ENCODE measurements at places on chromosomes 1 and 21.

DNA sequence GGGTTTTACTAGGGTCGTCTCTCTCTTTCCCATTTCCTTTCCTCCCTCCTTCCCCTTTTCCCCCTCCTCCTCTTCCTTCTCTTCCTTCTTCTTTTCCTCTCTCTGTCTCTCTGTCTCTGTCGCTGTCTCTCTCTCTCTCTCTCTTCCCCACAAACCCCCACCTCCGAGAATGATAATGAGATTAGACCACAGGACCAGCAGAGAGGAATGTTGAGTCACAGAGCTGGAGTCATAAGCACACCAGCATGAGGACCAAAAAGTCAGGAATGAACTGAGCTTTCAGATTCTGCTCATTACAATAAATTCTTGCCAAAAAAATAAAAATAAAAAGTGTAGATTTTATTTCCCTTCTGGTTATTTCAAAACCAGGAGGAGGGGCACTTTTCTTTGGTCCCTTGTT, 377.4 kb downstream of the LTN1 start:
- DNase-seq = no peak

DNA sequence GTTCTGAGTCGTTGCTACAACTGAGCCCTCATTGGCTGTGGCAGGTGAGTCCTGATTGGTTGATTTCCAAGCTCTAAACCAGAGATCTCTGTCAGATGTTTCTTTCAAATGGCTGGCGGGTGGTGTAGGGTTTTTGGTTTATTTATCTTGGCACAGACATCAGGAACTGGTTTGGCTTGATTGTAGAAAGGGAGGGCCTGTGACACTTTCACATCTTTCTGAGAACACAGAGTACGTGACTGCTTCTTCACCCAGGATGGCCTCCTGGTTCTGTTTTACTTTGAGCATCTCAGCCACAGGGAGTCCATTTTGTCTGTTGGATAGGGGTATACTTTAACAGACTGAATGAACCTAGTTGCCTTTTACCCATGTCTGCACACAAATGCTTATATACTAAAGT, 89.4 kb upstream of the GPR52 start:
- DNase-seq = no peak

GRCh38 chr21:16522548-16522947, 792.8 kb downstream of the USP25 start:
- DNase-seq = no peak

DNA sequence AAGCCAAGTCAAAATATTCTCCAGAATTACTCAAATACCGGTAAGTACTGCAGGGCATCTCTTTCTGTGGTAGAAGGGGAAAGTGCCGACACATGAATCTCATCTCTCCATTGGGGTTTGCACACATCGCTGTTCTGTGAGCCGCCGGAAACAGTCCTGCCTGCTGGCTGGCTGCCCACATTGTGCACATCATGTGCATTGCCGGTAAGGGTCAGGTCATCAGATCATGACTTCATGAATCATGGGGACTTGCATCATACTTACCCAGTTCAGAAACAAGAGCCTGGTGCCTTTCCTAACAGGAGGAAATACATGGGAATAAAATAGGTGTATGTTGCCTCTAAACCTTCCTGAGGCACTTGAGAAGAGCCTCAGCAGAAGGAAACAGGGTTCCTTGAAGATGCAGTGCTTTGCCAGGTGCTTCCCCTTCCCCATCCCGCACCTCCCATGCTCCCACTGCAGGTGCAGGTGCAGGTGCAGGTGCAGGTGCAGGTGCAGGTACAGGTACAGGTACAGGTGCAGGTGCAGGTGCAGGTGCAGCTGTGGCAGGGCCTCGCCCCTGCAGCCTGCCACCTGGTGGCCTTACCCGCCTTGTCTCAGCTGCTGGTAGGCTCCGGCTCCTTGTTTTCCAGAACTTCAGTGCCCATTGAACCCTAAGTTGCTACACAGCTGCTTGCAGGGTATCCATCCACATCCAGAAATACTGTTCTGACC, 26.5 kb downstream of the GPR137B start:
- no peak for DNase-seq

- no peak for DNase-seq
Observed at GRCh38 chr1:234014208-234014607, 109.7 kb downstream of the SLC35F3 start.

DNA sequence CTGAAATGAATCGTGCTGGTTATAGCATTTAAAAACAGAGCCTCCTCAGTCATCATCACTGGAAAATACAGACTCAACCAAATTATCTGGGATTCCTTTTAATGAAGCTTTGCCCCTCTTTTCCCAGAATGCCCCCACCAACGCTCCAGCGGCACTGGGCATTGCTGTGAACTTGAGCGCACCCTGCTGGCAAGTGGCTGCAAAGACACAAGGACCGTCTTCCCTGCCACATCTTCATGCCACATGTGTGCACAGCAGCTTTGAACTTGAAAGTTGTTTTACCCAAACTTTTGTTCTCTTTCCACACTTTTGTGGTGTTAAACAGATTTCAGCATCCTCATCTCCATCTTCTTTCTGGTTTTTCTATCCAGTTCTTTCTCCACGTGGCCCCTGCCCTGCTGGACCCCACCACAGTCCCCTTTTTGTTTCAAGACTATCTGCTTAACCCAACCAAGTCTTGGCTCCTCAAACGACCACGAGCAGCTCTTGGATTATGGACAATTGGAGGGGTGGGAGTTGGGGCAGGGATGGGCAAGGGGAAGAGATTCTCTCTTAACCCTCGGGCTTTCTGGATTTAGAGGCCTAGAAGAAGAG, 12.8 kb upstream of the LMX1A start:
- DNase-seq = peak; percentile 8

DNA sequence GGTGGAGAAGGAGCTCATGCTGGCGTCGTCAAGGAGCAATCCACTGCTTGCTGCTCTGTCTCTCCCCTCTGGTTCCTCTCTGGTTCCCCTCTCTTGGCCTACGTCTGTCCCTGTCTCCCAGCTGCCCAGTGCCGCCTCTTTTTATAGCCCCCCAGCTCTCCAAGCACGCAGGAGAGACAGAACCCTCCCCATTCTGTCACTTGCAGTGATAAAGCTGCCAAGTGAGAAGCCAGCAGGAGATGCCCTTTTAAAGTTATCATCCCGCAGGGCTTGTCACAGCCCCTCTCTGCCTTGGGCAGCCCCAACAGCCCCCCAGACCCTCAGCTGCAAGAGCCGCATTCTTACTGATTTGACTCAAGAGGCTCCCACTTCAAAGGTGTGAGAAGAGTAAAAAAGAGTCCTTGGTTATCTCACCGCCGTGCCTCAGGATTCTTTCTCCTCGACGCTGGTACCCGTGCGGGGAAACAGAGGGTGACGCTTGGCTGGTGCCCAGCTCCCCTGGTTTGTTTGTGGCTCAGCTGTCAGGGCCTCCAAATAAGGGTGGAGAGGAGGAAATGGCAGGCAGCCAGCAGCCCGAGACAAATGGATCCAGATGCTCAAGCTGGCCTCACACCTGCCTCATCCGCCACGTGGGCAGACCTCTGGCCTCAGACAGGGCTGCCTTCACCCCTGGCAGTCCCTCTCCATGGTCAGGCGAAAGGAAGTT, at the start of gene NPPA:
TSS of gene NPPA (minus strand) at position 117 of the 706 bp plus-strand sequence. CDS start at position 18, 99 bp downstream.
- no peak for DNase-seq

- no peak for DNase-seq
Observed at GRCh38 chr1:27872802-27873551, 633 bp downstream of the THEMIS2 start.
